ENCODE measurements at places on chromosomes 7 and 10.

- no peak for DNase-seq
These were observed 192.4 kb upstream of the DKK1 start for GRCh38 chr10:52121688-52122087.

GRCh38 chr7:87330316-87330715 is 15.1 kb upstream of the CROT start:
- DNase-seq = no peak

DNA sequence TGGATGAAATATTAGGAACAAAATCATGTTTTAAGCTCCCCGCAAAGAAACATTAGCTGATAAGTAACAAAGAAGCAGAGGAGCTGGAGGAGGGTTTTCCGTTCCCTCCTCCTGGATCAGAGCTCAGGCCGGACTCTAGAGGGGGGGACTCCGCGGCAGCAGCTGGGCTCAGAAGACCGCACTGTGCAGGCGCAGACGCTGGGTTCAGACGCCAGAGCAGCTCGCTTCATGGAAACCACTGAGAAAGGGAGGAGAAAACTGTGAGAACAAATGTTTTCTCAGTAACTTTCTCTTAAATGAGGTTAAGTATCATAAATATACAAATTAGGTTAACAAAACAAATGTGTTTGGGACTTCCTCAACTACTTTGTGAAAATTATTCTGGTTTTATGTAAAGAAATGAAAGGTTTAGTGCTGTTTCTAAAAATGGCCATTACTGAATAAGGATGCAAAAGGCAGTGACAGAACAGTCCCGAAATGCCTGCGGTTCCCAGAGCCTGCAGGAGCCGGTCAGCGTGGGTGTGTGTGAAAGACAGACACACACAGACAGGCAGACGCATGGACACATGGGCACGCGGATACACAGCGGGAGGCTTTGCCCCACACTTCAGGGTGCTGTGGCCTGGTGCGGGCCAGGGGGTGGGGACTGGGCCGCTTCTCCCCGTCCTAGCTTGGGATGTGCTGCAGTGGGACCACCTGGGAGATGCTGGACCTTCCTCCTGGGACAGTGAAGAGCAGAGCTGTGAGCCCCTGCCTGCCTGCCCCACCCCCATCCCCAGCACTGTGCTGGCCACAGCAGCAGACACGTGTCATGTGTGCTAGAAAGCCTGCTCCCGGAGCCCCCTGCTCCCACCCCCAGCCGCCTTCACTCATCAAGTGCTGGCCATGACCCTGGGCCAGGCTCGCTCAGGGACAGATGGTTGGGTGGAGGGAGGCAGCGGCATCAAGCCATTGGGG is 20.3 kb upstream of the ADGRA1 start:
- no peak for DNase-seq

- no peak for DNase-seq
These were observed 180.3 kb upstream of the PLXNA4 start for GRCh38 chr7:132756484-132756990.

- no peak for DNase-seq
These were observed 300 bp downstream of the ARHGAP21 start for GRCh38 chr10:24723386-24723787.

DNA sequence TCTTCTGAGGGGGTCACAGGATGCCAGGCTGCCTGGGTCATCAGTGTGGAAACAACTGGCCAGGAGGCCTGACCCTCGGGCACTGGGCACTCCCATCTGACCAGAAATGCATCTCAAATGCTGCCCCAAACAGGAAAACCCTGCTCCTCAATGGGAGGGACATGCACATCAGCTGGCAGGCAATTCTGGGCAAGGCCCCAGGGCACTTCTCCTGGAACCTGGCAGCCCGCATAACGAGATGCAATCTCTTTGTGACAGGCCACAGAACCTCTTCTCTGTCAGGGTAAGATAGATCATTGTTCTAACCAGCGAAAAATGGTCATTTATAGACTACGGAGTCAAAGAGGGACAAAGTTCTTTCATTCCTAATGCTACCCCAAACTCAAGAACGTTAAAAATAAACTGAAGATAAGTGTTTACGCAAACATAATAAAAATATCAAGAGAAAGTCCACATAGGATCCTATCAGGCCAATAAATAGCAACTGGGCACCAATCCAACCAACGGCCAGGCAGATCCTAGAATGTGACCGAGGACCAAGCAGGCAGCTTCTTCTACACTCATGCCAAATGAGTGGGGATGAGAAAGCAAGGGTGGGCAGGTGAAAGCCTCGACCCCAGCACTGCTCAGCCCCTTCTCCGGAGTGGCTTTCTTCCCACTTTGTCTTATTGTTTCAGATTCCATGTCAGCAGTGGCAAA is 212.3 kb downstream of the TCERG1L start:
- no peak for DNase-seq

DNA sequence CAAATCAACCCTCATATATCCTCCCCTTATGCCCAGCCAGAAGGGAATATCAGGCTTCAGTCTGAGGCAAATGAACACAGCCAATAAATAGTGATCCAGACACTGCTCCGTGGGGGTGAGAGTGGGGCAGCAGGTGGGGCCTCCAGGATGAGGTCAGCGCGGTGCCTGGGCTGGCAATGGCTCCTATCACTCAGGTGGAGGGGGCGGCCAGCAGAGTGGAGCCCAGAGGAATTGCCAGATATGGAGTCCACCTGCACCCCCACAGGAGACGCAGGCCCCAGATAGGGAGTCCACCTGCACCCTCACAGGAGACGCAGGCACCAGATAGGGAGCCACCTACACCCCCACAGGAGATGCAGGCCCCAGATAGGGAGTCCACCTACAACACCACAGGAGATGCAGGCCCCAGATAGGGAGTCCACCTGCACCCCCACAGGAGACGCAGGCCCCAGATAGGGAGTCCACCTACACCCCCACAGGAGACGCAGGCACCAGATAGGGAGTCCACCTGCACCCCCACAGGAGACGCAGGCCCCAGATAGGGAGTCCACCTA is 78.0 kb upstream of the PPP2R2D start:
- no peak for DNase-seq

- no peak for DNase-seq
These were observed 36.3 kb downstream of the GARS1 start for GRCh38 chr7:30630986-30631385.

- DNase-seq = no peak
These were observed 159.7 kb upstream of the YAE1 start for GRCh38 chr7:39406467-39406866.

DNA sequence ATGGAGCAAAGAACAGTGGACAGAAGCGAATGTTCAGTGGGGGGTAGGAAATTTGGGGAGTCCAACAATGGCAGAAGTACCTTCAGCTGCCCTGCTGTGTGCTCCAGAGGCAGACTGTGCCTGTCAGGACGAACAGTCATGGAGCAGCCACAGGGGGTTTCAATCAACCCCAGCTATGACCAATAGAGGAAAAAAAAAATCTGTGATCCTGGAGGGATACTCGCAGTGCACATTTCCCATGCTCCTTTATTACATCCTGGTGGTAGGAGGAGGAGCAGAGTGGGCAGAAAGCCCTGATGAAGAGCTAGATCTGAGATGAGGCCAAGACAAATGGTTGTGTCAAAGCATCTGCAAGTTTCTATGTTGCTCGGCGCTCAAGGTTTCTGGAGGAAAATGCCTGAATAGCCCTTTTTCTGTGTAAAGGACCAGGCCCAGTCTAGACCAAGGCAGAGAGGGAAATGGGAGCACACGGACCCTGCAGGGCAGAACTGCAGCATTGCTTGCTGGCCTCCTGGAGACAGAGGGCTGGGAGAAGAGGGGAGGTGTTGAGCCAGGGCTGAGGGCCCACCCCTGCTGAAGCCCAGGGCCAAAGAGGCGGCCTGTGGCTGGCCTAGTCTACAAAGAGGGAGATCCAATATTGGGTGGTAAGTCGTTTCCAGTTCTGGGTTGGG is 201.5 kb downstream of the GRID1 start:
- DNase-seq = no peak
